ENCODE measurements at places on chromosomes 7 and 10.

DNA sequence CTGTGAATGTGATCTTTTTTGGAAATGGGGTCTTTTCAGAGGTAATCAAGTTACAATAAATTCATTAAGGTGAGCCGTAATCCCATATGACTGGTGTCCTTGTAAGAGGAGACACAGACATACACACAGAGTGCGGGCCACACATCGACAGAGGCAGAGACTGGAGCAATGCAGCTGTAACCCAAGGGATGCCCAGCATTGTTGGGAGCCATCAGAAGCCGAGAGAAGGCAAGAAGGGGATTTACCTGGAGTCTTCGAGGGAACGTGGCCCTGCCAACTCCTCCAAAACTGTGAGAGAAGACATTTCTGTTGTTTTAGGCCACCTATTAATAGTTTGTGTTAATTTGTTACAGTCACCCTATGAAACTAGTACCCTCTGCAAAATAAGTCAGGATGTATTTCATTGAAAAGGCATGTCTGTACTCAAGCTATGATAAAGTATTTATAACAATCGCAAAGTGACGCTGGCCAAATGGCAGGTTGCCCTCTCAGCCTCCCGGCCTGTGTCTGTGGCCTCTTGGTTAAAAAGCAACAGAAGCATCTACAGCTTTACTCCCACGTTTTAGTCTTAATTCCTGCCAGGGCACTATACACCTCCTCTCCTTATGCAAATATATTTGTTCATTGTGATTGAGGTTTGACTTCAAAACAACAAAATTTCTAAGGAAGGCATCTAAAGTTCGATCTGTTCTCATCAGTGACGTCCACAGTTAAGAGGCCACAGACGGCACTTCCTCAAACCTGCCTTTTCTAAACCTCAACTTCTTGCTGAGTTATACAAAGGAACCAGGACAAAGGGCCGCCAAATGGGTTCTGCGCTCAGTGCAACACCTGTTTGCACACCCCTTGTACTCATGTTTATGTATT is 46.8 kb downstream of the HIPK2 start:
- no peak for DNase-seq

DNA sequence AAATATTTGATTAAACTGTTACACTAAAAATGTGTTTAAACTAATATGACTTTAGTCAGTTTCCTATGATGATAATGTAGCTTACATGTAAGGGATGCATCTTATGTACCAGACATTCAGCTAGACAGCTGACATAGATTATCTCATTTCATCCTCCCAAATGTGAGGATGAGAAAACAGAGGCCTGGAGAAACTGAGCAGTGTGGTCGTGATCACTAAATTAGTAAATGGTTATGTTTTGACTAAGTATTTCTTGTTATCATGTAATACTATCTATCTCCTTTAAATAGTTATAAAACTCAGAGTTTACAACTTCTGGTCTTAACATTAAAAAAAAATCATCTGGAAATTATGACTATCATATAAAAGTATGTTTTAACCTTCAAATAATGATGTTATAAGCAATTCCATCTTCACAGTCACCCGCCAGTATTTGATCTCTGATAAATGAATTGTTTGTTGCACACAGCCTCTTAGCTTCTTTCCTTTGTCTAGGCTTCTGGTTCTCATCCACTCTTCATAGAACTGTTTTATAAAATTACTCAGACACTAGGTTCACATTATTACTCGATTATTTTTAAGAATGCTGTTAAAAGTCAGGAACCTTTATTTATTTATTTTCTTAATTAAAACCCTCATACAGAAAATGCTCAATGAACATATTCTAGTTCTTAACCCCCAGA is 33.6 kb upstream of the HDAC9 start:
- DNase-seq, result no peak

DNA sequence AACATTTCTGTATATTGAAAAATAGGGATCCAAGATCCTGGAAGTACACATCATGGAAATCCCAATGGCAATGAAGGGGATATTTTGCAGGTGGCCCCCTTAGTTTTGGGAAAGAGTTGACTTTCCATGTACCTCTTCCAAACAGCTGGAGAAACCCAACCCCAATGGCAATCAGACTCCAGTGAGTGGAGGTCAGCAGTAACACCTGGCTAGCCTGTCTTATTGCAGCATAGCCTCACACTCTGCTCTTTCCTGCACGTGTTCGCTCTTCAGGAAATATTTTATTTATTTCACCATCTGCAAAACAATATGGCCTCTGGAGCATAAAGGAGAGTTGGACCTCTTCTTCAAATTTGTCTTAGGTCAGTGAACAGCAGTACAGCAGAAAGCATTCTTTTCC is 340.0 kb upstream of the NRP1 start:
- no peak for DNase-seq

DNA sequence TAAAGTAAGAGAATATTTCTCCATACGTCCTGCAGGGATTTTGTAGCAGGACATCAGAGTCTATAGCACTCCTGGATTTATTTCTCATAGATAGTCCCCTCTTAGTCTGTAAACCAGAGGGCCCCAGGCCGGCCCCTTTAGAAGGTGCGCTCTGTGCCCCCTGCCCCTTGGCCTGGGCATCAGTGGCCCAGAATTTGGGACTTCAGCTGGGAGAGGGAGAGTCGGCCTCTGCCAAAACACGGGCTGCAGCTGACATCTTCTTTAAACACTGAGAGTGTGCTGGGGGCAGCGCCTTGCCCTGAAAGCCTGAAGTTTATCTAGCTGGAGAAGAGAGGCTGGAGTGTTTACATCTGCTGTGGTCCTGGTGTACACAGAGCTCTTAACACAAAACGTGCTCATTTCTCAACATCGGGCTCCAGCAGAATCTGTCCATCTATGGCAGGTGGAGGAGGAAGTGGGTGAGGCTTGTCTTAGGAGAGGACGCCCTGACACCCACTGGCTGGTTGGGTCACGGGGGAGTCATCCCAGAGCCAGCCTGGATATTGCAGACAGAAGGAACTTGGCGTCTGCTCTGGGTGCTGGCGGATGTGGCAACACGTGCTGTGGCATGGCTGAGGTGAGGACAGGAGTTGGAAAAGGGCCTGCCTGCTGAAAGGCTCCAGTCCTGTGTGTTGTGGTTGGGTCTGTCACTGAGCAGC is 5.0 kb upstream of the TACR2 start:
- DNase-seq, result no peak

- no peak for DNase-seq
These were observed 73.2 kb upstream of the ST8SIA6 start for GRCh38 chr10:17527514-17528146.

DNA sequence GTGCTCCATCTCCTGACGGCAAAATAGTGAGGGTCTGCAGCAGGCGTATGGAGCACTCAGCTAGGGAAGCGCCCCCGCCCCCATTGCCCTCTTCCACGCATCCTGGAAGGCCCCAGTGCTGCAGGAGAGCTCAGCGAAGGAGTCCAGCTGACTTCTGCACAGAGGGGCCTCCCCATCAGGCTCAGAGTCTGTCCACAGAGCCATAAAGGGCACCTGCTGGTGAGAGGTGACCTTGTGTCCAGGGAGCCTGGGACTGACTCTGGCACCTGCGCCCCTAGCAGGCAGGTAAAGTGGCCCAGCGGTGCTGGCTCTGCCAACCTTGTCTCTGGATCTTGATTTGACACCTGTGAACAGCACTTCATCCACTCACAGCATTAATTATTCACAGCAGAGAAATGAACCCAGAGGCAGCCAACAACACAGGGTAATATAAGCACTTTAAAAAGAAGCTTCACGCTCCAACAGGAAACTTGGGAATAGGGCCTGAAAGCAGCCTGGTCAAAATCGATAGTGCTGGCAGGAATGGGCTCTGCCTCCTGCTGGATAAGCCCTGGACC is 59.6 kb downstream of the VOPP1 start:
- no peak for DNase-seq

DNA sequence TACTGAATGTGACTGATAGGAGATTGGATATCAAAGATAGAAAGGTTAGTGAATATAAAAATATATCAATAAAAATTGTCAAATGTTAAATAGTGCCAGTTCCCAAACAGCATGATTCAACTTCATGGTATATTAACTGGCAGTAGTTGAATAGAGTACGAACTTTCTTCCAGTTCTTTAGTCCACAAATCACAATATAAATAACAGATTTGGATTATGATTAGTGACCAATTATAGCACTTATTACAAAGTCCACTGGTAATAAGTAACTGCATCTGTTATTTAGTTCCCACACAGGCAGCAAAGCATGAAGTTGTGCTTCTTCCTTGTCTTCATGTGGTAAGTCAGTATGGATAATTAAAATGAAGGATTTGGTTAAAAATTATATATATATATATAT is 243.0 kb upstream of the VWC2 start:
- DNase-seq, result no peak

DNA sequence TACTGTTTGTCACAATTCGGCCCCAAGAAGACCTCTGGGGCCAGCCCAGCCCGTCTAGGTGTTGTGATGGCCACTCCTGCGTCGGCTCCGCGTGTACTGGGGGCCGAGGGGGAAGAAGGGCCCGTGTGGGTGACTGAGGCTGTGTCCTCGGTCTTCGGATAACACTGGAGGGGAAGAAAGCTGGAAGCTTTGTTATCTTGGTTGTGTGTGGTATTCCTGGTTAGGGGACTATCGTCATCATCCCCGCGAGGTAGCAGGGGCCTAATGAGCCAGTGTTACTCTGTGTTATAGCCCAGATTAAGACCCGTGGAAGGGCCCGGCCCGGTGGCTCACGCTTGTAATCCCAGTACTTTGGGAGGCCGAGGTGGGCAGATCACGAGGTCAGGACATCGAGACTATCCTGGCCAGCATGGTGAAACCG is 854 bp downstream of the MTG1 start:
- no peak for DNase-seq

GRCh38 chr7:133431134-133431724 is 178.4 kb downstream of the EXOC4 start:
- DNase-seq, result no peak

DNA sequence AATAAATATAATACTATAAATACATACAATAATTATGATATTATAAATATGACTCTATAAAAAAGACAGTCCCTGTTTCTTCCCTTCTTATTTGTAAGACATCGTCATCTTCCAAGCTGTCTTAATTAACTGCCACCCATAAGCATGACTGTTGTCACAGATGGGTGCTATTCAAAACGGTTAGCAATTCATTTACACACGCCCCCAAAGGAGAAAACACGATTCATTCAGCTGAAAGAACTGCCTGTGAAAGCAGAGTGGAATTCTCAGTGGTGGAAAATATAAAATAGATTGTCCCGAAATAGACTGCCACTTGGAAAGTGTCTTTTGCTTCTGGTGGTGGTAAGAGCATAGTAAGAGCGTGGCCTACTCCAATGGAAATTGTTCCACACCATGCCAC is 48.9 kb upstream of the ELMO1 start:
- DNase-seq, result no peak

DNA sequence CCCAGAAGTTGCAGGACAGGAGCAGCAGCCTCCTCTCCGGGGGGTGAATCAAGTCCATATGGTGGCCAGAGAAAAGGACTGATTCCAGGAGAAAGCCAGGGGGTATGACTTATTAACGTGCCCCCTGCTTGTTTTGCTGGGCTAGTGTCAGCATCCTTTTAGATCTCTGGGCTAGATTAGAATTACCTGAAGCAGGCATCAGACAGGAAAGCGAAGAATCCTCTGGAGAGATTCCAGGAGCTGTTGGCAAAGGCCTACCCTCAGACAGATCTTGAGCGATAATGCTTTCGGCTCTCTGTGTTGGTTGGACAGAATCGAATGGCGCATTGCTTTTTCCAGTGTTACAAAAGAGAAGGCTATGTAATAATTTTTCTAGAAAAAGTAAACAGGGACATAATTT is 164.0 kb upstream of the GLI3 start:
- no peak for DNase-seq

GRCh38 chr7:23533238-23533604 is 1.4 kb upstream of the TRA2A start:
- no peak for DNase-seq

GRCh38 chr7:117251687-117252086 is 71.2 kb downstream of the WNT2 start:
- DNase-seq, result no peak

DNA sequence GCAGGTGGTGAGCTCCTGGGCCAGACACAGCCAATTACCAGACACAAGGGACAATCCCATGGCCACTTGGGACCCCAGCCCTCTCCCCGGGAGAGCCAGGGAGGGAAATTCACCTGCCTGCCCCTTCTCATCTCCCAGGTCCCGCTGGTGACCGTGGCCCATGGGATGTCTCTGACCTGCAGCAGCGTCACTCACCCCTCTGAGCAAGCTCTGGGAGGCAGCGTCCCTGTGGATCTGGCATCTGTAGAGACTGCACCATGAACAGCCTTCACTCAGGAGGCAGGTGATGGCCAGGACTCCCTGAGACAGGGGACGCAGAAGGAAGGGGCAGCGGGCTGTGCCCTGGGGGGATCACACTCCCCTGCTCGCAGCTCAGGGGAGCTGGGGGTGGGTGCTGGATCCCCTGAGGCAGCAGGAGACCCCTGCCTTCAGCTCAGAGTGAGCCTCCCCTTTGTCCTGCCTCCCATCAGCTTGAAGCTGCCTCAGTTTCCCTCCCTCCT is 90.8 kb downstream of the FOXL3 start:
- no peak for DNase-seq

- DNase-seq, result no peak
These were observed 3.2 kb downstream of the GLI3 start for GRCh38 chr7:42233695-42234331.

GRCh38 chr7:151608031-151608551 is 88.4 kb upstream of the RHEB start:
- no peak for DNase-seq

GRCh38 chr10:59752278-59752940 is 846 bp downstream of the MRLN start:
- DNase-seq, result no peak

DNA sequence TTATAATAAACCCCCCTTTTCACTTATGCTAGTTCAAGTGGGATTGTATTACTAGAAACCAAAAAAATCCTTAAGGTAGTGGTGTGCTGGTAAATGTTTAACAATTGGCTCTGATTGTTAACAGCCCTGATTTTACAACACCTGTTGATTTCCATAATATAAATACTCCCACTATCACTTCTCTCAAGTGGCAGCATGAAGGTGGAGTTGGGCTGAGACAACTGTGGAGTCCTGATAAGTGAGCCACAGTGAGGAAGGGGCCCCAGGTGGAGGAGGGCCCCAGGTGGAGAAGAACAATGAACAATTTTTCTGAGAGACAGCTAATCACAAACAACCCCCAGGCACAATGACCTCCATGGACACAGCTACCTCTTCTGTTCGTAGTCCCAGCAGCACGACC is 26.4 kb downstream of the SSMEM1 start:
- DNase-seq, result no peak

- no peak for DNase-seq
These were observed 2.1 kb upstream of the PPIA start for GRCh38 chr7:44794331-44794730.

DNA sequence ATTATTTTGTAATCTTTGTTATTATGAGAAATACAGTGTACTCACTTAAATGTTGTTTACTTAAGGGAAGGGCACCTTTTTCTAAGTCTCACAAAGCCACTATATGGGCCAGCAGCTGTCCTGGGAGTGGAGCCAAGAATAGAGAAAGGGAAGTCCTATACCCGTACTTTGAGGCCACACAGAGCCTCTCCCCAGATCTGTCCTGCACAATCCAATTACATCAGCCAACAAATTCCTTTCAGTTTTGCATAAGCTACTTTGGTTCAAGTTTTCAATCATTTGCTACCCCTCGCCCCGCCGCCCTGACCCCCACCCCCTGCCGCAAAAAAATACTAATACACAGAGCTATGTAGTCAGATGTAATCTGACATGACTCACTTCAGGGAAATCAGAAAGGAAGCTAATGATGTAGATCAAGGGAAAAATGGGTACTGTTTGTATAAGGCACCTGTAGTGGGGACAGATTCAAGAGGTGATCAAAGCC is 297.4 kb upstream of the NEBL start:
- no peak for DNase-seq

Data from NCI-H1105 (cell line).